Mesothelial cell of epicardium (in vitro differentiated cells): ENCODE measurements at places on chromosomes 7 and 10.

- H3K27me3 ChIP-seq = no peaks in the 10 kb centered on the region
- no peaks in the 10 kb centered on the region for H3K4me1 ChIP-seq
- no peak for DNase-seq
- no peaks in the 10 kb centered on the region for H3K36me3 ChIP-seq
- no peak overlapping the region for H3K4me3 ChIP-seq
- H3K27ac ChIP-seq = no peak overlapping the region
Measured at GRCh38 chr7:93902777-93903423, 3.5 kb upstream of the GNGT1 start.

DNA sequence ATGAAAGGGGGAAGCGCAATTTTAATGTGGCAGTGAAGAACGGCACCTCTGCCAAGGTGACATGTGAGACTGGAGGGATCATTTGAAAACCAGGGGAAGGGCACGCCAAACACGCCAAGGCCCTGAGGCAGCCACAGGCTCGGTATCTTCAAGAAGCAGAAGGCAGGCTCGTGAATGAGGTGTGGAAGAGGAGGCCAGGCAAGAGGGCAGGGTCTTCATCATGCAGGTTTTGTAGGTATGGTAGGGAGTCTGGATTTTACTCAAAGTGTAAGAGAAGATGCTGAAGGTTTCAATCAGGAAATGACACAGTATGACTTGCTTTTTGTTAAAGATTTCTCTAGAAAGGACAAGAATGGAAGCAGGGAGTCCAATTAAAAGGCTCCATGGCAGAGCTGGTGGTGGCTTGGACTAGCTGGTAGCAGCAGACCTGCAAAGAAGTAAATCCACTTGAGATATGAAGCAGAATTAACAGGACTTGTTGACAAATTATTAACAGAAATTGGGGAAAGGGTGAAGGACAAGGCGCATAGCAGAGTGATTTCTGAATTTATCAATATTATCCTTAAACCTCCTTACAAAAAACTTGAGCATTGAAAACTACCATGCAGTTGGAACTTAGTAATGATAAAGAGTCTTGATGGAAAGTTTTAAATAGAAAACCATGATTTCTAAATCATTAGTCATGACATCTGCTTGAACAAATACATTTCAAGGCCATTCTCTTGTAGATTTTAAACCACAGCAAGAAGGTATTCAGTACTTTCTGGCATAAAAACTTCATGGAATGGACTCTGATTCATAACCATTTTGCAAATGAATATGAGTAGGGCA is 70.4 kb downstream of the COA1 start:
- DNase-seq = no peak
- H3K4me1 ChIP-seq = no peaks in the 10 kb centered on the region
- H3K36me3 ChIP-seq = peaks cover 21% of the 10 kb centered on the region
- peak overlapping the region; percentile 23 for H3K27ac ChIP-seq
- no peak overlapping the region for H3K4me3 ChIP-seq

GRCh38 chr7:26090927-26091519 is 61.0 kb upstream of the NFE2L3 start:
- H3K36me3 ChIP-seq = no peaks in the 10 kb centered on the region
- no peak for DNase-seq
- peak overlapping the region; percentile 28 for H3K27ac ChIP-seq
- peak overlapping the region; percentile 1 for H3K4me3 ChIP-seq

GRCh38 chr7:147595042-147595441 is 995.5 kb upstream of the C7orf33 start:
- no peak for DNase-seq
- H3K27ac ChIP-seq = no peak overlapping the region
- no peaks in the 10 kb centered on the region for H3K4me1 ChIP-seq
- no peaks in the 10 kb centered on the region for H3K36me3 ChIP-seq

- H3K4me1 ChIP-seq = peaks cover 27% of the 10 kb centered on the region
- H3K36me3 ChIP-seq = no peaks in the 10 kb centered on the region
- H3K4me3 ChIP-seq = no peak overlapping the region
- H3K27me3 ChIP-seq = no peaks in the 10 kb centered on the region
- peak overlapping the region; percentile 79 for H3K27ac ChIP-seq
Measured at GRCh38 chr10:29057822-29058331, 231.0 kb upstream of the LYZL1 start.

GRCh38 chr7:145737617-145738016 is 379.0 kb upstream of the CNTNAP2 start:
- DNase-seq = no peak
- no peak overlapping the region for H3K4me3 ChIP-seq
- H3K27me3 ChIP-seq = peaks cover 2% of the 10 kb centered on the region
- H3K4me1 ChIP-seq = no peaks in the 10 kb centered on the region
- H3K36me3 ChIP-seq = no peaks in the 10 kb centered on the region
- no peak overlapping the region for H3K27ac ChIP-seq

GRCh38 chr7:155189590-155189989 is 108.1 kb upstream of the INSIG1 start:
- H3K27ac ChIP-seq = no peak overlapping the region
- peaks cover 12% of the 10 kb centered on the region for H3K27me3 ChIP-seq
- peaks cover 5% of the 10 kb centered on the region for H3K4me1 ChIP-seq
- no peak overlapping the region for H3K4me3 ChIP-seq
- DNase-seq = no peak

- H3K36me3 ChIP-seq = peaks cover 9% of the 10 kb centered on the region
- DNase-seq = no peak
- H3K27me3 ChIP-seq = no peaks in the 10 kb centered on the region
- H3K27ac ChIP-seq = no peak overlapping the region
Measured at GRCh38 chr7:157143788-157144187, 5.1 kb downstream of the UBE3C start.

- no peak overlapping the region for H3K4me3 ChIP-seq
- H3K36me3 ChIP-seq = no peaks in the 10 kb centered on the region
- H3K27ac ChIP-seq = no peak overlapping the region
- no peaks in the 10 kb centered on the region for H3K27me3 ChIP-seq
Measured at GRCh38 chr10:52744057-52744805, 28.4 kb downstream of the MBL2 start.

- no peaks in the 10 kb centered on the region for H3K36me3 ChIP-seq
- H3K27ac ChIP-seq = no peak overlapping the region
- no peaks in the 10 kb centered on the region for H3K27me3 ChIP-seq
- H3K4me1 ChIP-seq = peaks cover 9% of the 10 kb centered on the region
- no peak overlapping the region for H3K4me3 ChIP-seq
Measured at GRCh38 chr7:84651876-84652275, 457.3 kb upstream of the SEMA3A start.

- peaks cover 99% of the 10 kb centered on the region for H3K27me3 ChIP-seq
- no peak overlapping the region for H3K4me3 ChIP-seq
- peaks cover 4% of the 10 kb centered on the region for H3K4me1 ChIP-seq
Measured at GRCh38 chr7:155357573-155358041, 59.9 kb downstream of the INSIG1 start.

GRCh38 chr7:99457650-99458493 is 8.1 kb downstream of the ATP5MF start:
- H3K27ac ChIP-seq = no peak overlapping the region
- DNase-seq = no peak
- H3K4me3 ChIP-seq = no peak overlapping the region
- peaks cover 27% of the 10 kb centered on the region for H3K36me3 ChIP-seq
- H3K4me1 ChIP-seq = no peaks in the 10 kb centered on the region
- H3K27me3 ChIP-seq = no peaks in the 10 kb centered on the region
